ENCODE measurements at places on chromosomes 6 and 20.

GRCh38 chr20:57259121-57259937 is 7.1 kb downstream of the BMP7 start:
- no peak for DNase-seq

- no peak for DNase-seq
These were observed 305.0 kb downstream of the SMOC2 start for GRCh38 chr6:168746013-168746412.

- DNase-seq, result no peak
These were observed 129.9 kb downstream of the SMAP1 start for GRCh38 chr6:70797625-70798024.

DNA sequence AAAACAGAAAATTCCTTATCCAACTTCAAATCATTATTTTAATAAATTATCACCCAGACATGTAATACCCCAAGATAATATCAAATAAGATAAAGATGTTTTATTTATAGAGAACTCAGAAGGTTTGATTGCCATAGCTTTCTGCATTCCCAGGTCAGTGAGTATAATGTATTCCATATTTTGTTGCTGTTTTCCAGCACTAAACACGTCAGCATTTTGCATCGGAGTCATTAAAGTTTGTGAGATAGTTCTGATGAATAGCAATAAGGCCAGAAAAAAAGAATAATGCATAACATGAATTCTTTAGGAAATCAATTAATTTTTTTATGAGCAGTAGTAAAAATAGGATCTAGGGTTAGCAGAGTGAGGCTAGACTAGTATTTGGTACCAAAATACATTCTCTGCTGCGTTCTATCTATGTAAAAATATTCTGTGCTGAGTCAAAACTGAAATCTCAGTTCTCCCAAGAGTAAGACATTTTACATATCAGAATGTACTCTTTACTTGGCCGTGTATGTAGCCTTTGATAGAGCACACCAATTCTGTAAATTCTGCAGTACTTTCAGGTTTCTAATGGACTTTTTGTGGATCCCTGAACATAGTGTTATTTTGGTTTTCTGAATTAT is 269.9 kb upstream of the AGPAT4 start:
- DNase-seq, result no peak

DNA sequence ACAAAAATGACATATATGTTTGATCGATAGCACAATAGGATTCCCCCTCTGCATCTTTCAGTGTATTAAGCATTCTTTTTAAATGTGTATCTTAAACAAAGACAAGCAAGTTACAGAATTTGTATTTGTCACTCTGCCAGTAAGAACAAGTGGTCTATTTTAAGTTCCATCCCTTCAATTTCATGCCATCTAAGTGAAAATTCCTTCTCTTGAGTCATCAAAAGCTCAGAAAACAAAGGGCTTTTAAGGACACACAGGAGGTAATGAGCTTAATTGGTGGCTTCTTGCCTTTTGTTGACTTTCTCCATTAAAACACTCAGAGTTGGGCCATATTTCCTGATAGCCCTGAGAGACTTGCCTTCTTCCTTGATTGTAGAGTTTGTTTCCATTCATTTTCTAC is 547.8 kb downstream of the TENT5A start:
- DNase-seq, result no peak

DNA sequence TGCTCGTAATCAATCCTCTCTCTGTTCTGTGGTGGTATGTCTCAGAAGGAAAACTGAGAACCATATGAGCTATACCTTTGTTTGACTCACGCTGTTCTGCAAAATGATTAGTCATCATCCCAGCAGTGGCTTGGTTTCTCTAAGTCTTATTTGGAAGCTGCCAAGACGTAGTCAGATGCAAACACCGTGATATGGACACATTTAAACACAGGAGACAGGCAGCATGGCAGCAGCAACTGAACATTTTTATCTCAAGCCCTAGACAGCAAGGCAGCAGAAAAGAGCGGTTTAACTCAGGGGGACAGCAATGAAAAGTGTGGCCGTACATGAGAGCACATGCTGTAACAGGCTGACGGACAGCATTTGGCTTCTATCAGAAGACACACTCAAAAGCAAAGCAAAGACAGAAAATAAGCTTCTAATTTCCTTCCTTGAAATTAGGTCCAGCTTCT is 1295.1 kb downstream of the EPHA7 start:
- no peak for DNase-seq

DNA sequence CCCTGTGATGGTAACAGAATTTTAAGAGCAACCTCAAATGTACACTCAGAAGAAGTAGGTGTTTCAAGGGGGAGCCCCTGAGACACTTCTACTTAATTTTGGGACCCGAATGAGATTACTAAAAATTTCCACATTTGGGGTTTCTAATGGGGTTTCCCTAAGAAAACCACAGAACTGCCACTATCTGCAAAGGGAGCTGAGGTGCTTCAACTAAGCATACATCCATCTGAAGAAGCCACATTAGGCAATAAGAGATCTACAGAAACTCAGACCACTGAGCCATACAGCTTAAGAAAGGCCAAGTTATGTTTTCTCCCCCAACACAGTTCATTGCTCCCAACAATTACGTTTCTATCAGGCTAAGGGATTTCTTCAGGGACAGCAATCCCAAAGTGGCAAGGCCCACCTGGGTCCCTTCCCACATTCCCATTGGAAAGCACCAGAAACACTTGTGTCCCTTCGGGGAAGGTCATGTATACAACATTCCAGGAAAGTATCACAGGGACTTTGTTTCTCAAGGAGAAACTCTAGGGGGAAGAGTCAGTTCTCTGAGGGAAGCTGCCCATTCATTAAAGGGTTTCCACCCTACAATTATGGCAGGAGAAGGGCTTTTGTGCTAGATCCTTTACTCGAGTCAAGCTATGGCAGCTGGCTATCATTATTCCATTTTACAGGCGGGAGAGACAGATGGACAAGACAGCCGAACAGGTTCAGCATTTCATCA is 5.0 kb downstream of the BCL2L1 start:
- no peak for DNase-seq

- DNase-seq, result no peak
These were observed 91.0 kb upstream of the ESR1 start for GRCh38 chr6:151716526-151716932.

- no peak for DNase-seq
These were observed 272.8 kb downstream of the MAFB start for GRCh38 chr20:40416274-40416673.

DNA sequence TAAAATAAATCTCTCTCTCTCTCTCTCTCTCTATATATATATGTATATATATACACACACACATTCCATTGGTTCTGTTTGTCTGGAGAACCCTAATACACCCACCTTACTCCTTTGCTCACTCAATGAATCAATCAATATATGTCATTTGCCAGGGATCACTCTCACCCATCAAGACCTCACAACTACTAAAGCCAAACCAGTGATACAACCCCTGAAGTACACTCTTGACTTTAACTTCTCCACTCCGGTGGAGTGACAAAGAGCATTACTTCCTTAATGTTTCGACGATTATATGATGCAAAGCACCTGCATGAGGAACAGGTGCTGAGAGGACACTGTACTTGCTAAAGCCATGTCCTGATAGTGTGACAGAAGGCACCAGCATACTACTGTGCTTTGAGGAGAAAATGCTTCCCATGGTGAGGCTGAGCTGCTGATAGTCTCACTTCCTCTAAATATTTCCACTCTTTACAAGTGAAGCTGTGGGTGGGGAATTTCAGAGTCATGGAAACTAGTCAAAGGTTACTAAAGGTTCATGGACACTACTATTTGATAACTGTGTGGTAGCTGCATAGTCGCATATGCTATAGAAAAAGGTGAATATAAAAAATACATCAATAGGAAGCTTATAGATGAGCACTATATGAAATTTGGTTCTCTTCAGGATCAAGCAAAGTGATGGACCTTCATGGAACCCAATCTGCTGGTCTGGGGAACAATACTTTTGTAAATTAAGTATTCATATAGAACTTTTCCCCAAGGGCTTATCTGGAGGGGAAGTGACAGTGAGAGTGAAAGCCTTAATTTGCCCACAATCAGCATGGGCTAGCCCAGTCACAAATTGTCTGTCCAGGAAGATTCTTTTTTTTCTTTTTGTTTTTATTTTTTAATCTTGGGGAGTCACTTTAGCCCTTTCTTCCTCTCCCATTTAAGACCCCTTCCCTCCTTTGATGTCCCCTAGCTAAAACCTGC is 141.9 kb upstream of the NEDD9 start:
- DNase-seq, result no peak
